LoVo (cell line): ENCODE measurements at places on chromosomes 6 and 20.

DNA sequence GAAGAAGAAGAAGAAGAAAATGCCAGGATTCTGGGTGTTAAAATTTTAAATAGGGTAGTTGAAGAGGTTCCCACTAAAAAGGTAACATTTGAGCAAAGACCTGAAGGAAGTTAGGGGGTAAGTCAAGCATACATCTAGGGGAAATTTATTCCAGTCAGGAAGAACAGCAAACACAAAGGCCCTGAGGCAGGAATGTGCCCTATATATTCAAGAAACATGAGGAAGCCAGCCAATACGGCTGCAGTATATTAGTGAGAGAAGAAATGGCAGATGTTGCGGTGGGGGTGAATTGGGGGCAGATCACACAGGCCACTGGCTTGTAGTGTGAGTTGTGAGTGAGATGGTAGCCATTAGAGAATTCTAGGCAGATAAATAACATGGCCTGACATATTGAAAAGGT lies 6.0 kb downstream of the ZNF76 start:
- DNase-seq = no peak

GRCh38 chr6:148599967-148600426 lies 146.8 kb upstream of the UST start:
- no peak for DNase-seq

- no peak for DNase-seq
Observed at GRCh38 chr20:10532361-10532760, 97.3 kb downstream of the SLX4IP start.

- no peak for DNase-seq
Observed at GRCh38 chr6:50925981-50926380, 107.3 kb downstream of the TFAP2B start.

DNA sequence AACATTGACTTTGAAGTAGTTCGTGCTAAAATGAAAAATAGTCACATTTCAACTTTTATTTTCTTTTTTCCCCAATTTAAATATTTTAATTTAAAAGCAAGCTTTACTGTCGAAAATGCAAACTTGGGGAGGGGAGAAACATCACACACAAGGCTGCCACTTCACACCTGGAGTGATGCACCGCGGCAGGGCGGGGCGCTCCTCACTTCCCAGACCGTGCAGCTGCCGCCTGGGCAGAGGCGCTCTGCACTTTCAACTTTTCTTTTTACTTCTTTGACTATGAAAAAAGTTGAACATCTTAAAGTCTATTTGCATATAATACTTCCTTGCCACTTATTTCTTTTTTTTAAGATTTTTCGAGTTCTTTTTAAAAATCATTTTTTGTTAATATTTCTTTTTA lies 993.3 kb upstream of the GJE1 start:
- DNase-seq = no peak
